Activated T-helper 1 cell treated with anti-CD3 and anti-CD28 coated beads, Interleukin-2, amount 50 U/mL, for 16 hours (primary cell): ENCODE measurements at places on chromosomes 2 and 18.

DNA sequence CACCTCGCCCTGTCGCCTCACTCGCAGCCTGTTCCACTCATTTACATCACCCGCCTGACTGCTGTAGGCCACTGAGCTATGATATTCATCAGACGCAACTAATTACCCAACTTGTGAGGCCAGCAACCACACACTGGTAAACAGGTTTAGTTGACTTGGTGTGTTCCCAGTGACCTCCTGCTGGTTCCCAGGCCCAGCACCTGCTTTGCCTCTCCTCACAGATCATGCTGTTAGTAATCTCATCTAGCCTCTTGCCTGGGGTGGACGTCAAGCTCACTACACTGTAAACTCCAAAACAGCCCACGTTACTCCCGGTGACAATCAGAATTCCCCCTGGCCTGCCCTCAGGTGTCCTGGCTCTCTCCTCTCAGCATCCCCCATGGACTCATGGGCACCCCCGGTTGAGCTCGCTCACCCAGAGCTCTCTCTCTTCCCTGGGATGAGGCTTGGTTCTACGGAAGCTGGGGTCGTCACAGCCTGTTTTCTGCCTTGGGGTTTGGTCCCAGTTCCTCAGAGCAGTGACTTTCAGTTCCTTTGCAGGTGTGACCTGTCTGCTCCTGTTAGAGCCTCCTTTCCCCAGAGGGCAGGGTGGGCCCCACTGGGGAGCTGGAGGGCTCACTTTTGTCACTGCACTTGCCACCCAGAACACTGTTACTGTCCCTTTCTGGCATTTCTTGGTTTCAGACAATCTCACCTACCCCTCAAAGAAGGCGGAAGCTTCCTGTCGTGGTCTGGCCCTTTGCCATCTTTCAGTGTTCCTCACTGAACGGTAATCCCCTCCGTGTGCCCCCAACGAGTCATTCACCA, 40.3 kb downstream of the INPP5D start:
- no peak for DNase-seq

DNA sequence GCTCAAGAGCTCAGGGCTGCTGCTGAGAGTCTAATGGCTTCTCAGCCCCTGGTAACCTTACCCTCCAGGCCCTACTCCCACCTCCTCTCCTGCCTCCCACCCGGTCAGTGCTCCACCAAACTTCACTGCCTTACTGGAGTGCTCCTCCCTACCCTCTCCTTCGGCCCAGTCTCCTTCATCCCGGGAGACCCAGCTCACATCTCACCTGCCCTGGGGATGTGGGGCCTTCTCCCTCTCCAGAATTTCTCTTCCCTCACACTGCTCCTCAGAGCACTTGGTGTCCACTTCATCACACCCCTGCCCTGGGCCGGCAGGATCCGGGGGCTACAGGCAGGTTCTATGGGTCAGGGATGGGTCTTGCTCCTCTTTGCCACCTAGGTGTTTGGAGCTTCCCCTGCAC, 21.6 kb downstream of the PTPN18 start:
- DNase-seq = no peak

GRCh38 chr2:12607971-12608370, 108.8 kb upstream of the TRIB2 start:
- DNase-seq = no peak

DNA sequence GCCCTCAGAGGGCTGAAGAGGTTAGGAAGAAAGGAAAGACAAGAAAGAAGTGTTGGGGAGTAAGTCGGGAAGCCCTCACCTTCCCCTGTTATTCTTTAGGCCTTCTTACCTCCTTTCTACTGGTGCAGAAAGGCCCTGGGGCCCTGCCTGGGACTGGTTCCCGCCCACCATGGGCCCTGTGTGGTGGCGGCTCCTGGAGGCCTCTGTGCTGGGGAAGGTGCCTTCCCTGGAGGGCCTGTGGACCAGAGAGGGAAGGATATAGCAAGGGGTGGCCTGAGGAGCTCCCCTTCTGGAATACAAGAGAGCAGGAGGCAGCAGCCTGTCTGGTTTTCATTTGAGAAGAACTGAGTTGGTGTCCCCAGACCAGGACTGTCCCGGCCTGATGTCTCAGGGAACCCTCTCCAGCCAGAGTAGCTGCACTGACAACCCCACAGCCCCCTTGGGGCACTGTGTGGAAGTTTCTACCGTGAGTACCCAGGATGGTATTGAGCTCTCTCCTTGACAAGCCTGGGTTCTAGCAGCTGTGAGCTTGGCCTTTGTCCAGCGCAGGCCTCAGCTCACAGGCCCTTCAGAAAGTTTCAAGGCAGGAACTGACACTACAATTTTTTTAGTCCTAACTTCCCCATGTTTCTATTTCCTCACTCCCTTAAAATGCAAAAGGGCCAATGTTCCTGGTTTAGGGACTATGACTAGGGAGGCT, 47.1 kb downstream of the EFR3B start:
- no peak for DNase-seq

- DNase-seq = no peak
Measured at GRCh38 chr2:223944166-223944702, 901 bp downstream of the WDFY1 start.

- DNase-seq = no peak
Measured at GRCh38 chr2:168585700-168586099, 129.6 kb downstream of the CERS6 start.

- DNase-seq = no peak
Measured at GRCh38 chr2:207238831-207239701, 73.3 kb upstream of the KLF7 start.

DNA sequence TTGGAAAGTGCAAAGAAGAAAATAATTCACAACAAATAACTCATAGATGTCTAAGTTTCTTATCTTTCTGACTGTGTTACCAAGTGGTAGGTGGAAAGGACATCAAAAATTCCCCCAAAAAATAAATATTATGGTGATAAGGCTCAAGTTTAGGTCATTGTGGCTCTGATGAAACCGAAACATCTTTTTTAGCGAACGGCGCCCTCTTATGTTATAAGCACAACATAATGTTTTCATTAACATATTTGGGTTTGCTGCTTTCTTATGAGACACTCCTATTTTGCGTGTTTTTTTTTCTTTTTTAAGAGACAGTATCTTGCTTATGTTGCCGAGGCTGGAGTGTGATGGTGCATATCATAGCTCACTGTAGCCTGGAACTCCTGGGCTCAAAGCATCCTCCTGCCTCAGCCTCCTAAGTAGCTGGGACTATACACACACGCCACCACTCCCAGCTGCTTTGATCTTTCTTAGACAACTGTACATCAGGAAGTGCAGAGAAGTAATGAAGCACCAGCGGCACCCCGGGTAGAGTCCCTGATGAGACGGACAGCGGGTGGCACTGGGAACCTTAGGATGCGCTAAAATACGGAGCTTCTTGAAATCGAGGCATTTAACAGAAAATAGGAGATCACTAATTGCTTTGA, 38.5 kb upstream of the SLC35G4 start:
- no peak for DNase-seq

- no peak for DNase-seq
Measured at GRCh38 chr2:234146087-234146826, 95.8 kb downstream of the SPP2 start.

DNA sequence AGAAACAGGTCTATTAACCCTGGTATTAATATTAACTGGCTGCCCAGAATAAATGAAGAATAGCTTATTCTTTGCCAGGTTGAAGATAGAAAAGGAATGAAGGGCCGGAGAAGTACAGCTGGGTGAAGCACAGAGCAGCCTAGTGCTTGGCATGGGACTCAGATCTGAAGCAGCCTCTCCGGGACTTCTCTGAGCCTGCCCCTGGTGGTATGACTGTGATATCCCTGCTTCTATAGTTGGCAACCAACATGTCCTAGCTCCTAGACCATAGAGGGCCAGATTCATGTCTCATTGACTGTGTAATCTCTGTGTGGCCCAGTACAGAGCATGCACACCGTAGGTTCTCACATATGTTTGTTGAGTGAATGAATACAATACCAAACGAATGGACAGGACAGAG, 107.8 kb downstream of the MSH2 start:
- DNase-seq = no peak

GRCh38 chr2:136628490-136628889, 136.9 kb upstream of the THSD7B start:
- DNase-seq = no peak

GRCh38 chr2:111659361-111660333, 224.3 kb downstream of the ANAPC1 start:
- DNase-seq = no peak

- no peak for DNase-seq
Measured at GRCh38 chr18:10462597-10462996, 8.2 kb downstream of the APCDD1 start.
